ENCODE measurements at places on chromosomes 12 and 14.

DNA sequence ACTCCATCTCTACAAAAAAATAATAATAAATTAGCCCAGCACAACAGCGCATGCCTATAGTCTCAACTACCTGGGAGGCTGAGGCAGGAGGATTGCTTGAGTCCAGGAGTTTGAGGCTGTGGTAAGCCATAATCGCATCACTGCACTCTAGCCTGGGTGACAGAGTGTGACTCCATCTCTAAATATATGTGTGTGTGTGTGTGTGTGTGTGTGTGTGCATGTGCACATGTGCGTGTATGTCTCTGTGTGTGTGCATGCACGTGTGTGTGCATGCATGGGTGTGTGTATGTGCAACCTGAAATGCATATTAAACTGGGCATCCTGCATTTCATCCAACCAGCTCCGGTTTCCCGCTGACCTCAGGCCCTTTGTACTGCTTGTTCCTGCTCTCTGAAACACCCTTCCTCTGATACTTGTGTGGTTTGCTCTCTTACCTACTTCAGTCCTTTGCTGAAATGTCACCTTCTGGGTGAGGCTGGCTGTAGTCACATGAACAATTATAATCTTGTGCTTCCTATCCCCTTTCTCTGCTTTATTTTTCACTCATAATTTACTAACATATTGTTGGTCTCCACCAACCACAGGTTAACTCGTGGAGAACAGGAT, 46.9 kb downstream of the PHLDA1 start:
- DNase-seq, result no peak

- DNase-seq, result peak; percentile 21
These were observed 122.1 kb downstream of the CALM1 start for GRCh38 chr14:90518941-90519256.

- DNase-seq, result no peak
These were observed 2.7 kb downstream of the IRAK4 start for GRCh38 chr12:43761500-43761899.

DNA sequence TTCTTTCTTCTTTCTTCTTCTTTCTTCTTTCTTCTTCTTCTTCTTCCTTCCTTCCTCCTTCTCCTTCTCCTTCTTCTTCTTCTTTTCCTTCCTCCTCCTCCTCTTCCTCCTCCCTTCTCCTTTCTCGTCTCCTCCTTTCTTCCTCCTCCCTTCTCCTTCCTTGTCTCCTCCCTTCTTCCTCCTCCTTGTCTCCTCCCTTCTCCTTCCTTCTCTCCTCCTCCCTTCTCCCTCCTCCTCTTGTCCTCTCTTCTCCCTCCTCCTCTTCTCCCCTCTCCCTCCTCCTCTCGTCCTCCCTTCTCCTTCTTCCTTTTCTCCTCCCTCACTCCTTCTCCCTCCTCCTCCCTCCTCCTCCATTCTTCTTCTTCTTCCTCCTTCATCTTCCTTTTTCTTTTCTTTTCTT, 44.5 kb downstream of the NUBPL start:
- no peak for DNase-seq

GRCh38 chr12:124852329-124852831, 11.3 kb downstream of the SCARB1 start:
- peak; percentile 83 for DNase-seq

- DNase-seq, result no peak
These were observed 328.7 kb downstream of the DPF3 start for GRCh38 chr14:72565149-72565559.

DNA sequence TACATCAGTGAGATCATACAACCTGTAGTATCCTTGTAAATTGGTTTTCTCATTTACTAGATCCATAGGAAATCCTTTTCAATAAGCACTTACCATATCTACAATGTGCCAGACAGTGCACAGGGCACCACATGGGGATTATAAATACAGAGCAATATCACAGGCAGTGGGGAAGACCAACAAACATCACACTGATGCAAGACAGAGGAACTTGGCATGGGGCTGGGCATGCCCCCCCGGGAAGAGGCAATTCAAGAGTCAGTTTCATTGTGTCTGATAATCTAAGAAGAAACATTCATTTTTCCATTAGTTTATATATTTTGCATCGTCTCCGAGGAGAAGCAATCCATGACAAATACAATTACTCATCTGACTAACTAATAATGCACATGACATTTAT, 16.2 kb downstream of the NT5DC3 start:
- no peak for DNase-seq

- DNase-seq, result no peak
These were observed 53.1 kb downstream of the CNTN1 start for GRCh38 chr12:40745386-40745785.

DNA sequence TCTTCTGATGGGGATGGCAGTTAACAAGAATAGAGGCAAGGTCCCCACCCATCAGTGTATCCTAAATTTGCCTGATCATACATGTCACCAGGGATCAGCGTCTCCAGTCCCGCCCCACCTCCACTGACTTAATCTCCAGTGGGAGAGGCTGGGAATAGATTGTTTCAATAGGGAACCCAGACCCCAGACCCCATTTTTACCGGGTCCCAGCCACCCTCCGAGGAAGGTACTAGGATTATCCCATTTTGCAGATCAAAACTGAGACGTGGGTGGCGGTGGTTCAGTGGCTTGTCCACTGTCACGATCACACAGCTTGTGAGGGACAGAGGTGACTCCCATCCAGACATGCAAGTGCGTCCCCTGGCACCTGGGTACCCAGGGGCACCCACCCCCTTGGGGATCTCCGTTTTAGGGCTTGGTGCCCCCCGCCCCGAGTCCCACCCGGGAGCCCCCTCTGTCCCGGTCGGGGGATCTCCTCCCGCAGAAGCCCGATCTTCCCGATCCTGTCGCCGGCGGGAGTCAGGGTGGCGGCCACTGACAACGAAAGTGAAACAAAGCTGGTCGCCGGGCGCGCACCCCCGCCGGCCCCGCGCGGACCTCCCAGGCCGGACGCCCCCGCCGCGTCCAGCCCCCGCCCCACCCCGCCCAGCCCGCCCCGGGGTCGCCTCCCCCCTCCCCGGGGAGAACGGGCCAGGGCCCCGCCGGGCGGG, 523 bp downstream of the WSB2 start:
- peak; percentile 31 for DNase-seq

- DNase-seq, result peak; percentile 65
These were observed 31.9 kb downstream of the CACNA1C start for GRCh38 chr12:2084553-2085296.

DNA sequence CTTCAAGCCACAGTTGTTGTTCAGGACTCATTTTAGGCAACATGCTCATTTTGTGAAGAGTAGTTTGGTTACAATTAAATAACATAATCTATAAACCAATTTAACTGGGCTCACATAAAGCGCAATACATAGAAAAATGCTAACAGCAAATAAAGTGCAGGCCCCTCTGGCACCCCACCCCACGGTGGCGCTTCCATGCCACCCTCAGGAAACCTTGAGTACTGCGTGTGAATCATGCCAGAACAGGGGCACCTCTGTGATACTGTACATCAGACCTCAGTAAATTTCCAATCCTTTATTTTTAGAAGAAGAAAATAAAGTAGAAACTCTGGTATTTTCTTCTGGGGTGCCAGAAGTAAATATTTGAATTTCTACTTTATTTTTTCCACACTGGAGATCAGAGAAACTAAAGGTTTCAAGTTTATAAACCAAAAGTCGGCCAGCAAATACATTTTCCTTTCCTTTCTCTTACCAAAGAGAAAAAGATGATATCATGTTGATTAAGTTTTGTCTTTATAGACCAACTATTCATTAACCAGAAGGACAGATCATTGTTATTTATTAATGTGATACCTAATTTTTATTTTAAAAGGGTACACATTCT, 316.8 kb downstream of the PAWR start:
- DNase-seq, result peak; percentile 37

GRCh38 chr12:91274916-91275315, 92.3 kb upstream of the DCN start:
- peak; percentile 75 for DNase-seq

GRCh38 chr14:46581036-46581671, 70.4 kb downstream of the RPL10L start:
- DNase-seq, result peak; percentile 42

- peak; percentile 67 for DNase-seq
These were observed 47.4 kb downstream of the CALM1 start for GRCh38 chr14:90444077-90444696.

- DNase-seq, result no peak
These were observed 106.3 kb downstream of the ETNK1 start for GRCh38 chr12:22731236-22731635.

GRCh38 chr14:68160779-68161546, 341.4 kb downstream of the RAD51B start:
- no peak for DNase-seq

DNA sequence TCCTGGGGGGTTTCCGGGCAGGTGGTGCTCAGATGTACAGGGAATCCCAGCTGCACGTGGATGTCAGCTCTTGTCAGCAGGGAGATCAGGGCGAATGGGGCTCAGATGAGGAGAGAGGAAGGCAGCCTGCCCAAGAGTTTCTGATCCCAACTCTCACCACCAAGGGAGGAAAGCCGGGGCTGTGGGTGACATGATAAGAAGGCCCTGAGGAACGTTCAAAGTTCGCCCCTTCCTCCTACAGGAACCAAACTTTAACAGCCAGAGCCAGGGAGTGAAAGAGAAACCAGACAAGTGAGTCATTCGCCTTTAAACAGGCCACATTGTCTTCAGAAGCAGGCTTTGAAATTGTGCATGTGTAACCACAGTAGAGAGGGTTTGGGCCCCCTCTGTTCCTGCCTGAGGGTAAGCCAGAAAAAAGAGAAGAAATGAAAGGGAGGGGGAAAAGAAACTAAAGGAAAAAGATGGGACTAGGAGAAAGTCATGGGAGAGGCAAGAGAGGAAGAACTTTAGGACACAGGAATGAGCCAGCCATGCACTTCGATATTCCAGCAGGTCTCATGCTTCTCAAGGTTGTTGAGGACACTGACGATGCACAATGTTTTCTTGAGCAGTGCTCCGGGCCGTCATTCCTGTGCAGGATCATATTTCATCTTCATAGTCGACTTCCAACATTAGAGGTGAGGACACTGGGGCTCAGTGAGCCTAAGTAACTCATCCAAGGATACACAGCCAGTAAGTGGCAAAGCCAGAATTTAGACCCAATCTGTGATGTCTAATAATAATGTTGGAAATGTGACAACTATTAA, 691.4 kb upstream of the TBX3 start:
- peak; percentile 87 for DNase-seq

DNA sequence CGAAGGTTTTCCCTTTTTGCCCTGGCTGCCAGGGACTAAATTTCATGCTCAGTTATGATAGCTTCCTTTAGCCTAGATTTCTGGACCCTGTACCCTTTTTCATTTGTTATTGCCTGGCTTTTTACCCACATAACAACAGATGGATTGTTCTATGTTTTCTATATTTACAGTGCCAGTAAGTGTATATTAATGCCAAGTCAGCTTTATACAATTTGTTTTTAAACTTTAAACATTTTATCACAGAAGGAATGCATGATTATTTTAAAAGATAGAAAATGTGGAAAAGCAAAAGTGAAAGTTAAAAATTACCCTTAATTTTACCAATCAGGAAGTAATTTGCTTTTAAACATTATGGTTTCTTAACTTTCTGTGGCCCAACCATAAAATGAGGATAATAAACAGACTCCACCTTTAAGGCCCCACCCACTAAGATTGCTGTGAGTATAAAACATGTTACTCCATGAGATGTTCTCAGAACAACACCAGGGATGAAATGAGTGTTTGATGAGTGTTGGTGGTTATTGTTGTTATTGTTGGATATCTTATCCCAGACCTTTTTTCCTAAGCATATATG, 496.8 kb downstream of the EGLN3 start:
- peak; percentile 27 for DNase-seq

DNA sequence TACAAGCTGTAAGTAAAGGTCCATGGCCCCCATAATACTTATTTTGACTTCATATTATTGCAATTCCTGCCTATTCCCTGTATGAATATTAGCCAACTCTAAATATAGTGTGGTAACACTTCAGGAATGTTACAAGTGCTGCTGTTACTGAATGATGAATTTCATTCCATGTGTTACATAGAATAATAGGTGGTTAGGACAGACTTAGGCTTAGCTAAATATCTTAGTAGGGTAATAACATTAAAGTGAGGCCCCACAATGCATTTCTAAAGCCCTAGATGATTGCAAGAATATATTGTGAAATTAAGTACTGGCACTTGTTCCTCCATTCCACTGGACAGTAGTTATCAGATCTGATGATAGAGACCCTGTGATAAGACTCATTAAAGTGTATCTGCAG, 182.7 kb downstream of the PCNX1 start:
- DNase-seq, result peak; percentile 80

DNA sequence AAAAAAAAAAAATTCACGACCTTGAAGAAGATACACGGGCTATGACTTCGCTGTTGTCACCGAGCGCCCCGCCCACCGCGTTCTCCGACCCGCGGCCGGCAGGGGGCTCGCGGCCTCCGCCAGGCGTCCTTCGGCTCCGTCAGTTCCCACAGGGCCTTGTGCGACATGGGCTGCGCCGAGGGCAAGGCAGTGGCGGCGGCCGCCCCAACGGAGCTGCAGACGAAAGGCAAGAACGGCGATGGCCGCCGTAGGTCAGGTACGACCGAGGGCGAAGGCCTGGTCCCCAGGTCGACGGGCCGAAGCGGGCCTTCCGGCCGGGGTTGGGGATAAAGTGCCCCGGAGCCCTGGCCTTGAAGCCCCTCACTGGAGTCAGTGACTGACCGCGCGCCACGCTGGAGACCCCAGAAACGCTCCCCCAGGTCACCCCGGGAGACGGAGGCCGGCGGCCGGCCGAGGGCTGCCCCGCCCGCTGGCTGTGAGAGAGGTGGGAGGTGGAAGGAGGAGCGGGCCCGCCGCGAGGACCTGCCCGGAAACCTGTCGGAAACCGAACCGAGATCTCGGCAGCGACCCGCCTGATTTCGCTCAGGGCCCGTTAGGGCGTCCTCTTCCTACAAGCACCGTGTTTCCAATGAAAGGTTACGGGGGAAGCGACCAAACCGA, at the start of gene TXNRD1:
Gene TXNRD1, plus strand, starts transcription at position 142 of the 660 bp plus-strand sequence. Its CDS starts 24 bp downstream, at position 166.
- peak; percentile 85 for DNase-seq

DNA sequence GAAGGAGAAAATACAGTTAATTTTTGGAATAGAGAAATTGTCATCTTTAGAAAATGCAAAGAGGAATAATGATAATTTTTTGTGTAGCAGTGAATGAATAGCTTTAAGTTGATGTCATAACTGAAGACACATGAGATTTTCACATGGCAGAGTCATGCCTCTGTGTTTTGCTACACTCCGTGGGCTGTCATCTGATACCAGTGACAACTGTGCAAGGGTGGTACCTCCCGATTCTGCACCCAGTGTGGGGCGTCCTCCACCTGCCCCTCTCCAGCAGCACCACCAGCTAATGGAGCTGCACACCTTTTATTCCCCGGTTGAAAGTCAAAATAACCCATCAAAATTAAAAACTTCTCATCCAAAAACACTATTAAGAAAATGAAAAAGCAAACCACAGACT, 47.2 kb downstream of the ANKRD9 start:
- no peak for DNase-seq

DNA sequence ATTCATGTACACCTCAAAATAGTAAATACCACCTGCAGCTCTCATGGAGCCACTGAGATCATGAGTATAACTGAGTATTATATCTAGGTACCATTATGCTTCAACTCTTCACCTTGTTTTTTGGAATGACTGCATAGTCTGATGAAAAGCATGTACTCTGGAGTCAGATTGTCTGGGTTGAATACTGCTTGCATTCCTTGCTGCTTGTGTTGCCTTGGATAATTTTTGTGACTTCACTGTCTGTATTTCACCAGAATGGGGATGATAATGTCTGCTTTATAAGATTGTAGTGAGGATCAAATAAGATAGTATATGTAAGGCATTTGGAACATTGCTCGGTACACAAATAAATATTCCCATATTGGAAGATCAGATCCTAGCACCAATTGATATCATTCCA, 54.2 kb downstream of the SUSD6 start:
- no peak for DNase-seq

- DNase-seq, result no peak
These were observed 393.2 kb downstream of the BCAT1 start for GRCh38 chr12:24555730-24556129.

- DNase-seq, result no peak
These were observed 63.4 kb upstream of the IGF1 start for GRCh38 chr12:102543494-102544485.

Measured in iris pigment epithelial cell (primary cell).